NCI-H187 (cell line): ENCODE measurements at places on chromosomes 1 and 21.

DNA sequence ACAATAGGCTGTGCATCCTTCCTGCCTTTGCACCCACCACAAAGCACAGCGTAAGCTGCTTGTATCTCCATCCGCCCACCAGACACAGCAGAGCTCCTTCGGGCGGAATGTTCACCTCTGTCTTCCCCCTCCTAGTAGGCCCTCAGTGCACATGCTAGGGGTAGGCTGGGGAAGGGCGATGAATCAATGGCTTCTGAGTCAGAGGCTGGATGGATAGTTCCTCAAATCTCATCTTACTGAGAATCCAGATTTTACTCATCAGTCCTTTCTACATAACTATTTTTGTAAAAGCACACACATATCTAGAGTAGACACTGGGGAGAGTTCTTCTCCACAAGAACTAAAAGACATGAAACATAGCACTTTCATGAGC lies 73.8 kb downstream of the BCAR3 start:
- no peak for DNase-seq

GRCh38 chr1:202697038-202697437 lies 13.2 kb downstream of the SYT2 start:
- DNase-seq: no peak

DNA sequence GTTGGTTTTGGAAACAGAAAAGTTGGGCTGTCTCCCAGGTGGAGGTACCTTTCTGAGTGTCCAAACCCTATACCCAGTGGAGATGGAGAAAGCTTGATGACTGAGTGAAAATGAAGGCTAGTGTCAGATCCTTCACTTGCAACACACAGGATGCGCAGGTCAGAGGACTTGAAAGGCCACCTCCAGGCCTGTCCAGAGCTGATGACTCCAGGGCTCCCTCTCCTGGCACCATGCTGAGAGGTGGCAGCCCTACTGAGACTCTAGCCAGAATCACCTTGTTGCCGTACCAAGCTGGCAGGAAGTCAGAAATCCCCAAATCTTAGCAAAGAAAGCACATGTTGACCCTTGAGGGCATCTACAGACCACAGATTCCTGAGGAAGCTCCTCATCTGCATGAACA lies 16.4 kb downstream of the KNCN start:
- DNase-seq: no peak

- no peak for DNase-seq
Measured at GRCh38 chr1:183720028-183720427, 66.9 kb upstream of the APOBEC4 start.
